ENCODE measurements at places on chromosomes 13 and 19.

GRCh38 chr13:39501702-39502324, 101.2 kb downstream of the LHFPL6 start:
- no peak for DNase-seq

DNA sequence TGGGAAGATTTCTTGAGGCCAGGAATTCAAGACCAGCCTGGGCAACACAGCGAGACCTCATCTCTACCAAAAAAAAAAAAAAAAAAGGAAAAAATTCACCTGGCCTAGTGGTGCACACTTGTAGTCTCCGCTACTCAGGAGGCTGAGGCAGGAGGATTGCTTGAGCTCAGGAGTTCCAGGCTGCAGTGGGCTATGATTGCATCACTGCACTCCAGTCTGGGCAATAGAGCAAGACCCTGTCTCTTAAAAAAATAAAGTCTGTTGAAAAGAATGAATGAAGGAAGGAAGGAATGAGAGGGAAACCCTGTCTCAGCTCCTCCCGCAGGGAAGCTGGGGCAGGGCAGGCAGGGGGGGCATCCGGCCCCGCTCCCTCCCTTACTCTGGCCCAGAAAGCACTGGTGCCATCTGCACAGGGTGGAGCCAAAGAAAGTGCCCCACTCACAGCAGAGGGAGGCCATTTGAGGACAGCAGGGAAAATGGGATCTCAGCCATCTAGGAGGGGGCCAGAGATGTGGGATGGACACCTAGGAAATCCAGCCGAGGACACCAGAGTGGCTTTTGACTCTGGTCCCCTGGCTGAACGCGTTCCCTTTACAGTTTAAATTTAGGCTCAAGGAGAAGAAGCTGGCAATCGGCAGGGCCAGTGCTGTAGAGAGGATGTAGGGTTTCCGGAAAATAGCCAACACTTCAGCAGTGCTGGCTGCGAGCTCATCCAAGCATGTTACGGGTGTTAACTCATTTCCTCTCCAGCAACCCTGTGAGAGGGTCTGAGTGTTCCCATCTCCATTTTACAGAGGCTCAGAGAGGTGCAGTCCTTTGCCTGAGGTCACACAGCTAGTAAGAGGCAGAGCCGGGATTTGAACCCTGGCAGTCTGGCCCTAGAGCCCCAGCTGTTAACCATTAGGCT, 3.6 kb upstream of the HPN start:
- DNase-seq, result no peak

DNA sequence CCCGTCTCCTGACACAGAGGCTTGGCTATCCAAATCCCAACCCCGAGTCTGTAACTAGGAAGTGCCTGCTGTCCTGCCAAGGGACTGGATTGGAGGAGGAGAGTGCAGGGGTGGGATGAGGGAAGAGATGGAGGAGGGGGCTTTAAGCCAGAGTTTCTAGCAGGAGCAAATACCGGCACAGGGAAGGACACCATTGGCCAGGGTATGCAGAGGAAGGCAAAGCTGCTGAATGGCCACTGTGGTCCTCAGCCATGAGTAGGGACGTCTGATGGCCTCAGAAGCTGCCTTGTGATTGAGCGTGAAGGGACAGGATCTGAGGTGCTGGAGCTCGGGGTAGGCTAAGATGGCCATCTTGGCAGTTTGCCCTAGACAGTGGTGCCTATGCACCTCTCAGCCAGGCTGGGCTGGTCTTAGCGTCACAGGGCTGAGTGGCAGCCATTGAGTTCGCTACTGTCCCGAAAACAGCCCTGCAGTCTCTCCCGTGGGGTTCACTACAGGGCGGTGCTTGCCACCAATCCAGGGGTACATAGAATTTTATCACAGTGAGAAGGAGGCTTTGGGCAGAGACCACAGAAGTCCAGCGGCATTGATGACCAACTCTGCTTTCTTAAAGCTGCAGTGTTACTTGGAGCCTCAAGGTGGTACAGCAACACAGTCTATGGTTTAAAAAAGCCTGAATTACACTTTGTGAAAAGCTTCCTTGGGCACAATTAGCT, 61.8 kb downstream of the AKAP11 start:
- DNase-seq, result no peak

DNA sequence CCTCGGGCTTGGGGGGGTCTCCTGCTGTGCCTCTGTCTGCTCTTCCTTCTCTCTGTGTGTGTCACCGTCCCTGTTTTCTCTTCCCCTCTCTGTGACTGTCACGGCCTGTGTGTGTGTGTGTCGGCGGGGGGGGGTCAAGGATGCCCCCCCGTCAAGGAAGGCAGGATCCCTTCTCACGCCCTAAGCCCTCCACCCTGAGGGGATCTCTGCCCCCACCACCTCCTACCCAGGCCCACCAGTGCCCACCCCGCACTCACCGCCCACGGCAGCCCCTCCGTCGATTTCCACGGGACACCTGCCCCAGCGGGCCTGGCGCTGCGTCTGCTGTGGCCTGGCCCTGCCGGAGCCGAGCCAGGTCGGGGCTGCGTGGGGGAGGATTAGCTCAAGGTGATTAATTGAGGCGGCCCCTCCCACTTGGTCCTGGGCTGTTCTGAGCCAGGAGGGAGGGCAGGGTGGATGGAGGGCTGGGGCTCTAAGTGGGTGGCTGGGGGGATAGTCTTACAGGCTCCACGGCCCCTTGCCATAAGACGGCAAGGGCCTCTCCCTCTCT, at the start of gene RAX2:
RAX2 (minus strand) TSS at position 323 of the 550 bp plus-strand sequence. CDS start 486 bp downstream, outside the sequence.
- DNase-seq, result no peak

DNA sequence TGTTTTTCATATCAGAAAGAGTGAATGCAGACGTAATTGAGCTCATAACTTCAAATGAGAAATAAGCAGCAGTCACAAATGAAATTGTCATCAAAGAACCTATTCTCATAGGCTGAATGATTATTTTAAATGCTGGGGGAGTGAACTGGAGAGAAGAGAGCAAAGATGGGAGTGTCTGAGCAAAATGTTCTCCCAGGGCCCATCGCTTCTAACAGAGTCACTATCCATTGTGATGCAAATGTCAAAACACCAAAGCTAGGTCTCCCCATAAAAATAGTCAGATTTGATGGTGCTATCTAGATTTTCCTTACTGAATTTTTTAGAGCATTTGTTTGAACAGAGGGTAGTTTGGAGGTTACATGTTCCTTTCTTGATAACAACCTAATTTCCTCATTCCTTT, 278.7 kb downstream of the PCDH9 start:
- no peak for DNase-seq

- no peak for DNase-seq
These were observed 26.7 kb upstream of the ISYNA1 start for GRCh38 chr19:18464646-18465045.

DNA sequence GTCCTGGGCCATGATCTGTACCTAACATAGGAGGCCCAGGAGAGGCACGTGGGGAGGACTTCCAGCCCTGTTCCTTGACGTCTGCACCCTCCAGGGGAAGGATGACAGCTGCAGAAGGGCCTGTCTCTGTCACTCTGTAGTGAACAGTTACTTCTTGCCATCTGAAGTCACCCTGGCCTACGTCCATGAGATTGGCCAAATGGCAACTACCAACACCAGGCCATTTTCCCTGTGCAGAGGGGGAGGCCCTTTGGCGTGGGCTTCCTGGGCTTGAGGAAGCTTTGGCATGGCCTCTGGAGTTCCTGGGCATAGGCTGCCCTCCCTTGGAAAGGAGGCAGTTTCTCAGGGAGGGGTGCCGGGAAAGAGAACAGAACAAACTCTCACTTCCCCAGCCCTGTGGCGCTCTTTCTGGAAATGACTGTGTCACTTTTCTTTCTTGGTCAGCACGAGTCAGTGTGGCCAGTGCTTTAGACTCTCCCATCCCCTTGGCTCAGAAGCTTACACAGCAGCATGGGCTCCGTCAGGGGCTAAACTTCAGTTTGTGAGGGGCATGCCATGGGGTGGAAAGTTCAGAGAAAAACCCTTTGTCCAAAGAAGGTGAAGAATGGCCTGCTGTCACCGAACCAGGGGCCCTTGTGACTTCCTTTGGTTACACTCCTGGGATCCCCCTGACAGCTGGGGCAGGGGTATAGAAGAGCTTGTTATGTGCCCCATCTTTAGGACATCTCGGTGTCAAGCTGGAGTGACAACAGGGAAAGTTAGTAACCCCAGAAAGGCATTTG, 5.3 kb downstream of the CARM1 start:
- no peak for DNase-seq

- DNase-seq, result no peak
These were observed 765.4 kb upstream of the SPRY2 start for GRCh38 chr13:81106348-81106747.

DNA sequence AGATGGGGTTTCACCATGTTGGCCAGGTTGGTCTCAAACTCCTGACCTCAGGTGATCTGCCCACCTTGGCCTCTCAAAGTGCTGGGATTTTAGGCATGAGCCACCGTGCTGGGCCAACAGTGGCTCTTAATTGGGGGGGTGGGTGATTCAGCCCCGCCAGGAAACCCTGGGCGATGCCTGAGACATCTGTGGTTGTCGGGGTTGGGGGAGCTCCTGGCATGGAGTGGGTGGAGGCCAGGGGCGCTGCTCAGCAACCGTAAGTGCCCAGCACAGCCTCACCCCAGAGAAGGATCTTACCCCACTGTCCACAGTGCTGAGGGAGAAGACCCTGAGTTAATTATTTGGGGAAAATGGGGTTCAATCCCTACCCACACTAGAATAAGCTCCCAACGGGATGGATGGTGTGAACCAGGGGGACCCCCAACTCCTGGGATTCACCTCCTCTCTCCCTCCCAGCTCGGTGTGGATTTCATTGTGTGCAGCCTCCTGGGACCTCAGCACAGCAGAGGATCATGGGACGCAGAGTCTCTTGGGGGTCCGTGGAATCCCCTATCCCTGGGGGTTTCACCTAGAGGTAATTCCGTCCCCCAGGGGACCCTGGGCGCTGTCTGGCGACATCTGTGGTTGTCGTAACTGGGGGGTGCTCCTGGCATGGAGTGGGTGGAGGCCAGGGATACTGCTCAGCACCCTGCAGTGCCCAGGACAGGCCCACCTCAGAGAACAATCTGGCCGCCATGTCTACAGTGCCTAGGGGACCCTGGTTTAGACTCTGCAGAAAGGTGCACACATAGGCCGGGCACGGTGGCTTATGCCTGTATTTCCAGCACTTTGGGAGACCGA, 68.9 kb downstream of the GADD45B start:
- no peak for DNase-seq

DNA sequence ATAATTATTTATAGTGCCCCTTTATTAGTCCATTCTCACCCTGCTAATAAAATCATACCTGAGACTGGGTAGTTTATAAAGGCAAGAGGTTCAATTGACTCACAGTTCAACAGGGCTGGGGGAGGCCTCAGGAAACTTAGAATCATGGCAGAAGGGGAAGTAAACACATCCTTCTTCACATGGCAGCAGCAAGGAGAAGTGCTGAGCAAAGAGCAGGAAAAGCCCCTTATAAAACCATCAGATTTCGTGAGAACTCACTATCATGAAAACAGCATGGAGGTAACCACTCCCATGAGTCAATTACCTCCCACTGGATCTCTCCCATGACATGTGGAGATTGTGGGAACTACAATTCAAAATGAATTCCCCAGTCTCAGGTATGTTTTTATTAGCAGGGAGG, 89.9 kb upstream of the STARD13 start:
- no peak for DNase-seq

GRCh38 chr13:49985129-49985528, 11.7 kb upstream of the TRIM13 start:
- no peak for DNase-seq

- peak; percentile 20 for DNase-seq
These were observed 335 bp upstream of the SOX1 start for GRCh38 chr13:112066624-112067004.

DNA sequence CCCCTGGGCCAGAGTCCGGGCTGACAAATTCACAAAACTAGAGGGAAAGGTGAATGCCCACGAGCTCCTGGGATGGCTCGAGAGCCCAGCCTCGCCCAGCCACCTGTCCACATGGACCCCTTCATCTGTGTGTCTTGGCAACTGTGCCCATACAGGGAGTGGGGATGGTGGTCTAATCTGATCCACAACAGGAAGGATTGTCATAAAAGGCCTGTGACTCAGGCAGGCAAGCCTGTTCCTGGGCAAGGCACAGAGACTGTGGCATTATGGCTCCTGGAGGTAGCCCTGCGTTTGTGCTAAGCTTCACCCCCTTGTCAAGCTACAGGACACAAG, 20.0 kb downstream of the CAPS start:
- no peak for DNase-seq

DNA sequence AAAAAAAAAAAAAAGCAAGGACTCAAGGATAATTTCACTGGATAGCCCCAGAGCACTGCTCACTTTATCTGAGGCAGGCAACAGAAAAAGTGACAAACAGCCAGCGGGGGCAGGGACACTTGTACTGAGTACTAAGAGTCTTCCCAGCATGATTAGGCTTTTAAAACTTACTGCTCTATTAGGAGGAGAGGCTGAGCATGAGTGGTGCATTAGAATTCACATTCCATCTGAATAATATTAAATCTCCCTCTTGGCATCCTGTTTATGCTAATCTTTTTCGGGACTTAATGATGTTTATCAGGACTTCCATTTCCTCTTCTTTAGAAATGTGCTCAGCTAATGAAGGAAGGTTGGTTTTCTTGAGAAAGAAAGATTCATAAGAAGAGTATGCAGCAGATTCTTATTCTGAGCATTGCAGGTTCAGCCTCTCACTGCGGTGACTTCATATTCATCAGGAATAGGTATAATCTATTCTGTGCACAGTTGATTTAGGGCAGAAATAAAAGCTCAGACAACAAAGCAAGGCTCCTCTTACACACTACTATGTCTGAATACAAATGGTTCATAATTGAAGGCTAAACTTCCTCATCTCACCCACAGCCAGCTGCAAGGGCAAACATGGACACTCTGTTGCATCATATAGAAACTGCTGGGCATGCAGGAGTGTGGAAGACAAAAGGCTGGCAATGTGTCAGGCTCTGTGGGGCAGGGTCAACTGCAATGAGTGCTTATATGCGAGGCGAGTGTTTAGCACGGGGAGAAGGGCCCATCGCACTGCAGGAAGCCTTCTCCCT, 107.0 kb downstream of the KL start:
- DNase-seq, result no peak

DNA sequence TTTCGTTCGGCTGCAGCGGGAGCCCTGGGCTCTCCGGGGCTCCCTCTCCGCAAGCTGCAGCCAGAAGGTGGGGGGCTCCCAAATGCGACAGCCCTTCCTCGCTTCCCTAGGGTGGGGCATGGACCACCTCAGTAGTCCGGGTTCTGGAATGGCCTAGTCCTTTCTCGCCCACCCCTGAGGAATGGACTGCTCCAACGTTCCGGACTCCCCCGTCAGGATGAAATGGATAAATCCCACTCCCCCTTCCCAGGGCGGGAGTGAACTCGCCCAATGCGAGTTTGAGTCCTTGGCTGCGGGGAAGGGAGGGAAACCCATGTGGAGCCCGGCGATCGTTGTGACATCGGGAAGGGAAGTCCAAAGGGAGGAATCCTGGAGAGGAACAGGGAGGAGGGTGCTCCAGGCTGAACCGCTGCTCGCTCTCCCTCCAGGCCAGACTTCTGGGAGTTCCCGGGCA, 5.5 kb downstream of the HRC start:
- no peak for DNase-seq

- DNase-seq, result no peak
These were observed 133.9 kb downstream of the IRS2 start for GRCh38 chr13:109652531-109652930.

DNA sequence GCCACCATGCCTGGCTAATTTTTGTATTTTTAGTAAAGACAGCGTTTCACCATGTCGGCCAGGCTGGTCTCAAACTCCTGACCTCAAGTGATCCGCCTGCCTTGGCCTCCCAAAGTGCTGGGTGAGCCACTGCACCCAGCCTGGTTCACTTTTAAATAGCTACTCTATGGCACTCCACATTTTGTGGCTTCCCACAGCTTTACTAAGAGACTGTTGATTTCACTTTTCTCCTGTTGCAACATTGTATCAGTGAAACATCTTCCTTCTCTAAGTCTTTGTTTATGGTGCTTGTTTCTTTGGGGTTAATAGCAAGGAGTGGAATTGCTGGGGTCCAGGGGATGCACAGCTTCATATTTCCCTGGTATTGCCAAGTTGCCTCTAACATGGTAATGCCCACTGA, 12.3 kb downstream of the TMEM38A start:
- DNase-seq, result no peak

Measured in stimulated activated CD8-positive, alpha-beta memory T cell treated with anti-CD3 and anti-CD28 coated beads, Interleukin-15, amount 100 ng/mL, for 1 hour (primary cell).